T-helper 2 cell (primary cell): ENCODE measurements at places on chromosomes 7 and 10.

- no peak for DNase-seq
These were observed 23.1 kb downstream of the SEC31B start for GRCh38 chr10:100496567-100496966.

DNA sequence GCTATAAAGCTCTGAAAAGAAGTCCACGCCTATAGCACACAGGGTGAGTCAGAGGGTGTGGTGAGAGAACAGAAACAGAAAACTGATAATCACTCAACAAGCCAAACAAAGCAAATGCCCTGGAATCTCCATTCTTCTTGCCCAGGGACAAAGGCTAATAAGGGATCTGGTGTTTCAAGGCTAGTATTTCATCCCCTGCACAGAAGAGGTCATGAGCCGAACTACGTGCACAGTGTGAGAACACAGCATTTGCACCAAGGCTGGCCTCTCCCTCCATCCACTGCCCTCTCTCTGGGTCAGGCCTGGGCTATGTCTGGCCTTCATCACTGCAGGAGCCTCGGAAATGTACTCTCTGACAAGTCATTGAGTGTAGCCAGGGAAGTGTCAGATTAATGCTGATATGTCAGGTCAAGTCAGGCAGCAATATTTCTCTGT is 42.7 kb downstream of the PRR15 start:
- DNase-seq: no peak

GRCh38 chr7:37212556-37212955 is 236.1 kb downstream of the ELMO1 start:
- no peak for DNase-seq

GRCh38 chr10:101011517-101012423 is 12.2 kb downstream of the LZTS2 start:
- DNase-seq: no peak

DNA sequence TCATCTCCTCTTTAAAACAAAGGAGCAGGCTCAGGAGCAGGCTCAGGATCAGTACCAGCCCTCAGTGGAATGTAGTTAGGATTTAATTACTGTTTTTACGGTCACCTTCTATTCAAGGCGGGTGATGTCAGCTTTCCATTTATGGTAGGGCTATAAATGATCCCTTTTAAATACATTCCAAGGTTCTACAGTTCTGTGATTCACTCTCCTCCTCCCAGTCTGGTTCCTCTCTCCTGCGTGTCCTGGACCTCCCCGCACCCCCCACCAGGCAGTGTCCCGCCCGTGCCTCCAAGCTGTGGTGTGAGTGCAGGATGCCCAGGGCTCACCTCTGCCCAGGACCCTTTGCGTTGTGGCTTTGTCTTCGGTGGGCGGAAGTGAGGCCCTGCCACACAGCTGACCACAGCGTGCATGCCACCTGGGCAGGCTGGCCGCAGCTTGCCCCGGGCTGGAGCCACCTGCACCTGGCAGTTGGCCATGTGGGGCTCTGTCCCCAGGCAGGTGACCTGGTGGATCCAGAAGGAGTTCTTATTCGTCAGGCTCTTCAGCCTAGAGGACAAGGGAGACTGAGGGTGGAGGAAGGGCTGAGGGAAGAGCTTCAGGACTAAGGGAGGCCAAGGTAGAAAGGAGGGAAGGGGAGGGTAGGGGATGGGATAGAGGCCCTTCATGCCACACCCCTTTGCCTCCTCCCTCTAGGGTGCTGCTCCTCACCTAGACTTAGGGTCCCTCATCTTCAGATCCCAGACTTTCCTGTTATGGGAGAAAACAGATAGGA is 9.1 kb downstream of the LOXL4 start:
- DNase-seq: no peak

DNA sequence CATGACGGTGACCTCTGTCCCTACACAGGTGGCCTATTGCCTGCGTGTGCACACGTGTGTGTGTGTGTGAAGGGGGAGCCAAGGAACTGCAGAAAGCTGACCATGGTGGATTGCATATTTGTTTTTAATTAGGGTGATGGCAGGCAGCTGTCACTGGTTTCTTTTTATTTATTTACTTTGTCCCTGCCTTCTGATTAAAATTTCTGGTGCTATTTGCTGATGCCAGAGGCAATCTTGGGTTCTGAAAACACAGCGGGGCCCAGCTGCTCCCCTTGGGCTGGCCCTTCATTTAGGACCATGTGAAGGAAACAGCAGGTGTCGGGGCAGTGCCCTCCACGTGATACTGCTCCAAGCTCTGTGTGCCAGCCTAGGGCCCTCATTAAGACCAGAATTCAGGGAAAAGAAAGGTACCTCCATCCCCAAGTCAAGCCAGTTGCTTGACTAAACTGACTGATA is 71.3 kb upstream of the PODXL start:
- no peak for DNase-seq

DNA sequence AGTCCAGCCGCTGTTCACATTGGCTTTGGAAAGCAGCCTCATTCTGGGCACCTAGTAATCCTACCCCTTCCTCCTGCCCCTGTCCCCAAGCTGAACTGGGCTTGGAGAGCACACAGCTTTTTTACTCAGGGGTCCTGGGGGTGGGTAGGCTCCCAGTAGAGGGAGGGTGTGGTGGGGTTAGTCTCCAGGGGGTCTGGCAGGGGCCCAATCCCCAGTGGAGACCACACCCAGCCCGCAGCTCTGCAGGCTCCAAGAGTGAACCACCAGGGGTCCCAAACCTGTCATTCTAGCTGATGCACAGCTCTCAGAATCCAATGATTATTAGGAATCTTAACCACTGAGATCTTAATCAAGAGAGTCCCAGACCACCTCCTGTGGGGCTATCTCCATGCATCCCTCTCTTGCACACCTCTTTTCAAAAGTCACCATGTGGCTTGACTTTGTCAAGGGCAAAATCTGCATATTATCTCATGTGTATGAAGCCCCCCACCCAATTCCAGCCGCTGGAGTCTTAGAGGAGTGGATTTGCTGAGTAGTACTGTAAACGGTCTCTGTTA is 2.7 kb downstream of the HOXA11 start:
- DNase-seq: no peak

DNA sequence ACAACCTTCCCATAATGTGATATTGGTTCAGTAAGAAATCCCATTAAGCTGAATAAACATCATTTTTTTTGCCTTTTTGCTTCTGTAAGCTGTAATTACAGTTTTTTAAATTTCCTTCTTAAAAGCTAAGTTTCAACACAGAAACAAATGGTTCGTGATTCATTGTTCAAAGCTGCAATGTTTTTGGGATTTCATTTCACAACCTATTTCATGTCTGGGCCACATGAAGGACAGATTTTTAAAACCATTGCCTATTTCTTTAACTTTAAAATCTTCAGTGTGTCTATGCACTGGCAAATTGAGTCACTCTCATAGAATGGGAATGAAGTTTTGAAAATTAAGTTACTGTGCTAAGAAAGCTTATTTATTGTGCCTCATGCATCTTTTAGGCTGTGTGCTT is 66.9 kb downstream of the TFPI2 start:
- DNase-seq: no peak

DNA sequence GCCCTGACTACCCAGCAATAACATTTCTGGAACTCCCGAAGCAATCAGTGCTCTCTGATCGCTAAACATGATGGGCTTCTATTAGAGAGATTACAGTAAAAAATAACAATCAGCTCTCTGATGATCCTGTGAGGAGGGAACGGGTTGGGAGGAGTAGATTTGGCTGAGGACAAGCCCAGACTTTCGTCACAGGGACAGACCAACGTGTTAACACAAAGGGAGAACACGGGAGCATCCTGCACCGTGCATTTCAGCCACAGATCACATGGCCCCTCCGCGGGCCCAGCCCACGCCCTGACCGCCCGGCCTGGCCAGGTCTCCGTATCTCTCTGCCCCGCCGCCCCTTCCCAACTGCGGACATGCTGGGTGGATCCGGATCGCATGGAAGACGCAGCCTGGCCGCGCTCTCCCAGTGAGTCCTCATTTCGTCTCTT is 95.0 kb upstream of the AGBL3 start:
- no peak for DNase-seq

GRCh38 chr7:39616138-39616537 is 7.2 kb upstream of the RALA start:
- DNase-seq: no peak

DNA sequence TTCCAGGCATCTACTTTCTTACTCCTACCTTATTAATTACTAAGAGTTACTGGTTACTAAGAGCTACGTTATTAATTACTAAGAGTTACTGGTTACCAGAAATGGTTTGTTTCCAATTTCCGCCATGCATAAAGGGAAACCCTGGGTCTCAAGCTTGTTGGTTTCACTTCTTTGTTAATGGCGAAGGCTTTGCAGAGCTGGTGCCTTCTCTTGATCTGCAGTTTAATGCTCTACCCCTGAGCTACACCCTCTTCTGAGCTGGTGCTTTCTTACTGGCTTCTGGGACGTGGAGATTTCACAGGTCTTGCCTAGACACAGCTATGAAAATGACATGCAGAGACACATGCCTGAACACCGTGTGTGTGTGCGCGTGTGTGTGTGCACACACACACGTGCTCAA is 560 bp downstream of the CPA4 start:
- no peak for DNase-seq

- no peak for DNase-seq
These were observed 141.8 kb upstream of the ASAH2 start for GRCh38 chr10:50392966-50393718.

DNA sequence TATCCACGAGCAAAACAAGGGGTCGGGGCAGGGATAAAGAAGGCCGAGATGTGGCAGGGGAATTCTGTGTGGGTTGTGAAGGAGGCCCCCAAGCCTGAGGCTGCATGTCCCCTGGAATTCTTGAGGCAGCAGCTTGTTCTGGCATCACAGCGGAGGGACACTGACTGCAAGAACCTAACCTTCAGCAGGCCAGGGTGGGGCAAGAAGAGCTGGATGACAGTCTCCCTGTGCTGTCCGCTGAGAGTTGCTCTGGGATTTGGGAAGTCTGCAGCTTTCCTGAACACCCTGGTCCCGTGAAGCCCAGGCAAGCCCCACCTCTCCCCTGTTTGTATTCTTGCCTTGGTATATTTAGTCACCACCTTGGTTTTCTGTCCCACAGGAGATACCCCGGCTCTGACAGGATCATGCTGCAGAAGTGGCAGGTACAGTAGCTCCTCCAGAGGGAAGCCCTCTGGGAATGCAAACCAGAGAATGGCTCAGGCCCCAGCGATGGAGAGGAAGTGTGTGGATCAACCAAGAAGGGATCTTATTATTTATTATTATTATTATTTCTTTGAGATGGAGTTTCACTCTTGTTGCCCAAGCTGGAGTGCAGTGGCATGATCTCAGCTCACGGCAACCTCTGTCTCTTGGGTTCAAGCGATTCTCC is 1.9 kb upstream of the LRRC18 start:
- DNase-seq: no peak
